Stimulated activated CD4-positive, alpha-beta T cell treated with anti-CD3 and anti-CD28 coated beads, Interleukin-4, amount 100 ng/mL, for 48 hours (primary cell): ENCODE measurements at places on chromosomes 2 and 18.

GRCh38 chr2:60091894-60092293, 461.6 kb downstream of the BCL11A start:
- no peak for DNase-seq

DNA sequence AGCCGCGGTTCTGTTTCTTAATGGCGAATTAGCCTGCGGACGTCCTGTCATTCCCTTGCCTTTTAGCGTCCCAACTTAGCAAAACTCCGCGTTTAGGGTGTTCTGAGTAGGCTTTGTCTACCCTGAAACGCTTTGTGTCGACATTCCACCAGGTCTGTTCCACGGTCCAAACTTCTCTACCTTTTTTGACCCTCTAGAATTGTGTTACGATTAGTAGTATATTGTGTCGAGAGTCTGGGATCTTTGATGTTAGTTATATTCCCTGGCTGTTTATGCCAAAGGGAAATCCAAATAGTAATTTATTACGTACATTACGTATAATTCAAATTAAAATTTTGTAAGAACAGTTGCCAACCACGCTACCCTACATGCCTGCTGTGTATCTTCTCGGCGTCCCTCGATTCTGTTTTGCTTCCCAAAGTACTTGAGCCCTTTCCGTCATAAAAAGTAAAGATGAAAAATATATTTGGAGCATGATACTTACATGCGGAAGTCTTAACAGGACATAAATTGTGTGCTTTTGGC, 495 bp upstream of the TTC32 start:
- no peak for DNase-seq

DNA sequence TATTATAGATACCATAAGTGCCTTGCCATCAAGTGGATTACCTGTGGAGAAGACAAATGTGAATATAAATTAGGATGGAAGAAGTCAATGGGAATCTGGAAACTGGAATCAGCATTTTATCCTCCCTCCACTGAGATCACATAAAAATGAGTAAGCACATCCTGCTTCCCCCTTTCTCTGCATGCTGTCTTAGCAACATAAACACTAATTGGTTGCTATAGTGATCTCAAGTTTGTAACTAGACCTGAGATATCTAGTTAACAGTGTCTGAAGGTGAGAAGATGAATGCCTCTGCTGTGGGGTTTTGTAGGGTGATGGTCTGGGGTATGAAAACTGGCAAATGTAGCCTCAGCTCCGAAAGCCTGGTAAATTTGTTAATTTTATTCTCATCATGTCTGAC, 1357.5 kb upstream of the CELF4 start:
- no peak for DNase-seq

- no peak for DNase-seq
Observed at GRCh38 chr2:201262718-201263117, 2.4 kb downstream of the CASP8 start.

GRCh38 chr2:216031960-216032689, 18.8 kb upstream of the MREG start:
- no peak for DNase-seq

GRCh38 chr2:218745559-218746469, 35.2 kb downstream of the TTLL4 start:
- no peak for DNase-seq

DNA sequence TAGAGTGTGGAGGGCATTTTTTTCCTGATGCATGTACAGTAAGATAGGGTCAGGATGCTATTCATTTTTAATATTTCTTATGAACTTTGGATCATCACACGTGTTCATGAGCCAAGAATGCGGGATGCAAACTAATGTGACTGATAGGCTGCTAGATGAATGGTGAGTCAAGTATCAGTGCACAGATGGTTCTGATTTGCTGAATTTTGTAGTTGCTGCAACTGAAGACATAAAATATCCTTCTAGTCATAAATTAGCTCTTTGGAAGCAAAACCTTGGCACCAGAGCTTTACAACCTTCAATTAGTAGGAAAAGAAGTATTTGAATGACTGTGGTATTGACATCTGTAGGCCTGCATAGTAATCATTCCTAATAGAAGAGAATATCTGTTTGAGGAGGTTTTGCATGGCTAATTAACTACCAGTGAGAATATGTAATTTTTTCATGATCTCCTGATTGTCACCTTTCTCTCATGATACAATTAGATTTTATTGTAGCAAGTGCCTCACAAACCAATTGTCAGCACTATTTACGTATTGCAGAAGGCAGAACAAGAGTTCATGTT, 94.0 kb downstream of the VRK2 start:
- no peak for DNase-seq

DNA sequence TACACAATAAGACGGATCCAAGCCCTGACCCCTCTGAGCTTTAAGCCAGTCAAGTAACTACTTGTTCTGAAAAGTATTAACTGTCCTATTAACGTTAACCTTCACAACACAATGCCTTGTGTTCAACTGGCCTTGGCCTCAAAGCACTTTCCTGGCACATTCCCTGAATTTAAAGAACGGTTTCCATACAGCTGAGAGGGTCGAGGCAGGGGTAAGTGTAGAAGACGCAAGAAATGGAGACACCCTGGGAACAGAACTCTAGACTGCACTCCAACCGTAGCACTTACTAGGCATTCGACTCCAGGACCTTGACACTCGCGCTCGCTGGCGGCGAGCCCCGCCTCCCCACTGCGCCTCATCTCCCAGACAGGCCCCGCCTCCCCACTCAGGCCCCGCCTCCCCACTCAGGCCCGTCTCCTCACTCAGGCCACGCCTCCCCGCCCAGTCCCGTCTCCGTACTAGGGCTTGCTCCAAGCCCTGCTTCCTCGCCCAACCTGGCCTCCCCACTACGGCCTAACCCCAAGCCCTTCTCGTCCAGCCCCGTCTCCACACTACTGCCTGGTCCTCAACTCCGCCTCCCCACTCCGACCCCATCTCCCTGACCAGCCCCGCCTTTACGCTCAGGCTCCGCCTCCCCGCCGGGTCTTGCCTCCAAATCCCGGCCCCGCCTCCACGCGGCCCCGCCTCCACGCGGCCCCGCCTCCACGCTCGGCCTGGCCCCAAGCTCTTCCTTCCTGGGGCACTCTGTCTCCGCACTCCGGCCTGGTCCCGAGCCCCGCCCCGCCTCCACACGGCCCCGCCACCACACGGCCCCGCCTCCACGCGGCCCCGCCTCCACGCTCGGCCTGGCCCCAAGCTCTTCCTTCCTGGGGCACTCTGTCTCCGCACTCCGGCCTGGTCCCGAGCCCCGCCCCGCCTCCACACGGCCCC, 887 bp upstream of the TMEM87B start:
- peak; percentile 99 for DNase-seq

- DNase-seq: peak; percentile 59
Observed at GRCh38 chr2:61426267-61426897, 44.5 kb downstream of the USP34 start.

- DNase-seq: no peak
Observed at GRCh38 chr2:237030382-237030781, 55.3 kb upstream of the COPS8 start.

DNA sequence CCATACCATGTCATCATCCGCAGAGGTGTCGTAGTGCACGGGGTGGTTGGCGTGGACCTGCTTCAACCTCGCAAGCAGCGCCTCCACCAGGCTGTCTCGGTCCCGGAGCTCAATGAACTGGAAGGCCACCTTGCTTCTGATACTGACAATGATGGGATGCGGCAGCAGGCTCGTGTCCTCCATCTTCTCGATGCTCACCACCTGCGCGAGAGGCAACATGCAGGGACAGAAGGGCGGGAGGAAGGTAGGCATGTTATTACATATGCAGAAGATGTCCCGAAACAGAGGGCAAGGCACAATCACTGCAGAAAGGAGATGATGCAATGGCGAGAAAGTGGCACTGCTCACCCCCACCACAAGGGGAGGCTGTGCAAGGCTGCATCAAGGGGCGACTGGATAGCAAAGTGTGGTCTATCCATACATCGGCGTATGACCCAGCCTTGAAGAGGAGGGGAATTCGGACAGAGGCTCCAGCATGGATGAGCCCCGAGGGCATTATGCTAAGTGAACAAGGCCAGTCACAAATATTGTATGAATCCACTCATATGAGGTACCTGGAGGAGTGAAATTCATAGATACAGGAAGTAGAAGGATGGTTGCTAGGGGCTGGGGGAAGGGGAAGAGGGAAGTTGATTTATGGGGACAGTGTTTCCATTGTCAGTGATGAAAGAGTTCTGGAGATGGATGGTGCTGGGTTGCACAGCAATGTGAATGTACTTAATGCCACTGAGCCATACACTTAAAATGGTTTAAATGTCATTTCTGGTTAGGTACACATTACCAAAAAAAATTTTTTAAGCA, 36.6 kb downstream of the RPL31 start:
- DNase-seq: peak; percentile 4

GRCh38 chr2:105417857-105418436, 19.1 kb upstream of the FHL2 start:
- no peak for DNase-seq

DNA sequence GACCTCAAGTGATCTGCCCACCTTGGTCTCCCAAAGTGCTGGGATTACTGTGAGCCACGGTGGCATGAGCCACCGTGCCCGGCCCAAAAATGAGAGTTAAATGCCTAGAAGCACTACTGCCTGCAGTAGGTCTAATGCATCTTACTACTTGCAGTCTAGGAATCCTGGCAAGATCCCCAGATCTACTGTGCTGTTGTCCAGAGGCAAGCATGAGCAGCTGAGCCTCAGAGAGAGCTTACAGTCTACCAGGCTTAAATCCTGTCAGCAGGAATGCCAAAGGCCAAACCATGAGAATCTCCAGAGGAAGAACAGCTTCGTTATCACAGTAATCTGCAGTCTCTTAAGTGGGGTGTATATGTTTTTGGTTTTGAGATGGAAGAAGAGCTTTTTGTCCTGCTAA, 54.4 kb downstream of the XRCC5 start:
- no peak for DNase-seq

GRCh38 chr2:71711133-71711855, 257.9 kb downstream of the DYSF start:
- no peak for DNase-seq

DNA sequence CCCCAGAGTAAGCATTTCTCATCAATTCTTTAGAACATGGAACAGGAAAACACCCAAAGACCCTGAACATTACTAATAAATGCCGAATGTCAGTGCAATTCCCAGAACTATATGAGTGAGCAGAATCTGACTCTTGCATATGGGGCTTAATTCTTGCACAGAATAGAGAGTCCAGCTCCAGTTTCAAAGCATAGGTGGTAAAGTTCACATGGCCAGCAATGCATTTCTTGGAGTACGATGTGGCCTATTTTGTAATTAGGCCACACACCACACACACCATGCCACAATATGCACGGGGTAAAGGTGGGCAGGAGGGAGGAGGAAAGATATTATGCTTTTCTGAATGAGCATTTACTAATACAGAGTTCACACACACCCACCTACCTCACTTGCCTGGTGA, 56.5 kb downstream of the PLA2R1 start:
- no peak for DNase-seq

- DNase-seq: no peak
Observed at GRCh38 chr2:7881063-7881462, 800.8 kb upstream of the ID2 start.

DNA sequence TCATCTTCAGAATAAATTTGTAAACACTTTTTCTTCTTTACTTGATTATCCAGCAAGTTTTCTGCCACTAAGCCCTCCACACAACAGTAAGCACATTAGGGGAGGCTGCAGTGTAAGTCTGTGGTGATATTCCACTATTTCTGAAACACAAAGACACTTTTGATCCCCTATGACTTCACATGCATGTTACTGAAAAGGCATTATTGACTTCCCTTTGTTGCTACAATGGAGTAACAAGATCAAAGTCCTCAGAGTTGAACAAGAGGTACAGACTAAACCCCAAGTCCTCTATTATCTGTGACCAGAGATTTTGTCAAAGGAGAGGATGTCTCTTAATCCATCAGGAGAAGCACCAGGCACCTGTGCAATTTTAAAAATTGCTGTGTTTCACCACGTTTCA, 157.9 kb downstream of the CD226 start:
- DNase-seq: no peak

DNA sequence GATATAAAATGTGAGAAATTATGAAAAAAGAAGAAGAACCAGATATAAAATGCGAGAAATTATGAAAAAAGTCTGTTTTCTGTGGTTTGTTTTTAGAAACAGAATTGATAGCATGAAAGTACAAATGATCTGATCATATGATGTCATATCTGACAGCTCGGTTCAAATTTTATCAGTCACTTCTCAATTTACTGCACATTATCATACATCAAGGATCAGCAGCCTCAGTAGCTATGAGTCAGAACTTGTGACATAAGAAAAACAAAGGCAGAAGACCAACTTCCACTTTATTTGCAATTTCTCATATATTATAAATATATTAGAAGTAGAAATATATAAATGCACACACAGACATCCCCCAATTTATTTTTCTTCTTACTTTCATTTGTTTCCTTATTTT, 634.0 kb downstream of the LRP1B start:
- DNase-seq: no peak

GRCh38 chr18:22332590-22332989, 85.1 kb downstream of the CTAGE1 start:
- no peak for DNase-seq

DNA sequence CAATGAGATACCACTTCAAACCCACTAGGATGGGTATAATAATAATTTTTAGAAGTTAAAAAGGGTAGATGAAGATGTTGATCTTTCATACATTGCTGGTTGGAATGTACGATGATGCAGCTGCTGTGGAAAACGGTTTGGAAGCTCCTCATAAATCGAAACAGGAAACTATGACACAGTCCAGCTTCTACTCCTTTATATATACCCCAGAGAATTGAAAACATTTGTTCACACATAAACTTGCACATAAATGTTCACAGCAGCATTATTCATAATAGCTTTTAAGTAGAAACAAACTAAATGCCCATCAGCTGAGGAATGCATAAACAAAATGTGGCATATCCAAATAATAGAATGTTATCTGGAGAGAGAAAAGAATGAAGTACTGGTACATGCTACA, 95.0 kb downstream of the STRADB start:
- no peak for DNase-seq

- no peak for DNase-seq
Observed at GRCh38 chr2:43491065-43491639, 104.7 kb downstream of the THADA start.

- DNase-seq: no peak
Observed at GRCh38 chr2:36451512-36451911, 95.9 kb downstream of the CRIM1 start.

- no peak for DNase-seq
Observed at GRCh38 chr2:226040344-226040900, 640.9 kb downstream of the NYAP2 start.

GRCh38 chr18:48739266-48740067, 200.6 kb downstream of the CTIF start:
- DNase-seq: no peak

DNA sequence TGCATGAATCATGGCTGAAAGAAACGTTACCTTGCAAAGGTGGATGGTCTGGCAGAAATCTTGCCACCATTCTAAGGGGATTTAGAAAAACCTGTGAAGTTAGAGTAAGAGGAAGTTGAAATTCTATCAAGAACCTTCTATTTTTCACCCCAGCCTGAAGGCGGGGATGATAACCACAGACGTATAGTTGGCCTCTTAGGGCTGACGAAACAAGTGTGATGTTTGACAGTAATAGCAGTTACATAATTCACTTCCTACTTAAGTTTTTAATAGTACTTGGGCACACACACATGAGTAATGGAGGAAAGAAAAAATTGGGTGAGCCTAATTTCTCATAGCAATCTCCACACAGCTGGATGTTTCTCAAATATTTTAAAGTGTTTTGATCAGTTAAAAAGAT, 336.6 kb upstream of the SALL3 start:
- no peak for DNase-seq

- DNase-seq: no peak
Observed at GRCh38 chr2:88452565-88452905, at the start of gene FOXI3. TSS of gene FOXI3 (minus strand) at chr2:88452693. CDS start at chr2:88452535, 158 bp downstream.

GRCh38 chr2:167862782-167863181, 384.6 kb downstream of the STK39 start:
- DNase-seq: no peak

GRCh38 chr2:146227152-146228019, 1617.4 kb upstream of the ACVR2A start:
- DNase-seq: no peak
